Activated T-helper 1 cell treated with Interleukin-2 at 50 U/mL for 16 hours (primary cell): ENCODE measurements at places on chromosomes 11 and 22.

GRCh38 chr11:131073167-131073566 is 156.9 kb upstream of the SNX19 start:
- no peak for DNase-seq

DNA sequence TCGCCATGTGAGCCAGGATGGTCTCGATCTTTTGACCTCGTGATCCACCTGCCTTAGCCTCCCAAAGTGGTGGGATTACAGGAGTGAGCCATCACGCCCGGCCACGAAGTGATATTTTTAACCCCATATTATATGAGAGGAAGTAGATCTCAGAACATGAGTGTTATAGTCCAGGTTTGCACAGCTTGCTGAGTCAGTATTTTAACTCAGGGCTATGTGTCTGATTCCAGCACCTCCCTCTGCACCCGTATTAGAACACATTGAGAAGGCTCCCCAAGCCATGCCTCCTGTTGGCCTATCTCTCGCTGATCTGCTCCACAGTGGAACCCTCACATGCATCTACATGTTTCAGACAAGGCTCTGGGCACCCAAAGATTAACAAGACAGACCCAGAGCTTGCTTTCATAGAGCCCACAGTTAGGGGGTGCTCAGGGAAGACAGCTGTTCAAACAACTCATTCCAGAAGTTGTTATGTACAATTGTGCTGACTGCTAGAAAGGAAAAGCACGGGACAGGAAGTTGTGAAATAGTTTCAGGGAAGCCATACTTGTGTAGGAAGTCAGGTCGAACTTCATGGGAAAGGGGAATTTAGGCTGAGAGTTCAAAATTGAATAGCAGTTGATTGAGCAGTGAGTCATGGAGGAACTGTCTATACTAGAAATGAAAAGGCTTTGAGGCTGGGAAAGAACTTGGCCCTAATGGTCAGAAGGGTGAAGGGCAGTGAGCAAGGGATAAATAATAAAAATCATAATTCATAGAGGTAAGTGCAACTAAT is 49.3 kb upstream of the CLPB start:
- DNase-seq: no peak

DNA sequence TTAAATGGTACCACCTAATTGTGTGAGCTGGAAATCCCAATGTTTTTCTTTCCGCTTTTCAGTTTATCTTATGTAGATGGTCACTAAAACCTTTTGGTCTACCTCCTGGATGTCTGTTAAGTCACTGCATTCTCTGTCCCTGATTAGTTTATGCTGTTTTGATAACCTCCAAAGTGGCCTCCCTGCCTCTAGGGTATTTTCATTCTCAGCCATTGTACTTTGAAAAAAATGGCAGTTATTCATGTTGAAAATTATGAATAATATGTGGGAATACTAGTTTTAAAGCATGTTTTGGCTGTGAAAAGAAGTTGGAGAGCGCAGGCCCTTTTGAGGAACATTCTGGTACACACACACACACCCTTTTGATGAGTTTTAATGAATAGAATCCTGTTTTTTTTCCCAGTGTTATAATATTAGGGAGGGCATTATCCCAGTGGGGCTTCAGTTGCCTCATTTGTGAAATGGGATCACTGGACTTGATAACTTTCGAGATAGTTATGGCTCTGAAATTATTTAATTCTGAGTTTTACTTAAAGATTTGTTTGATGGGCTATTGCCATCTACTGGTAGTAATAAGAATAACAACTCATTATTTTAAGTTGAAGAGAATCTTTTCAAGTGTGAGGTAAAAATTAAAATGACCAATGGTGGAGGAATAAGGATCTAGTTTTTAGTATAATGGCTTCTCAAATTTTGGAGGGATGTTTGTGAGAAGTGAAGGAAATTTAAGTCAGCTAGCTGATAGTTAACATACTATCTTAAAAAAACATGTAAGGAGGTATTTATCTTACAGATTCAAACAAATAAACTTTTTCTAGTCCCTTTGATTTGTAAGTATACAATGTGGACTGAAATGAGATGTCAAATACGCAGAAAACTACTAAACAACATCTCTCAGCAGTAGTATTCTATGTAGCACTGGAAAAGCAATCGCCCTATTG is 3.9 kb downstream of the FDX1 start:
- DNase-seq: no peak

GRCh38 chr22:50081426-50082196 is 3.6 kb downstream of the MLC1 start:
- DNase-seq: no peak

GRCh38 chr11:17593466-17594245 is 46.6 kb downstream of the OTOG start:
- no peak for DNase-seq

DNA sequence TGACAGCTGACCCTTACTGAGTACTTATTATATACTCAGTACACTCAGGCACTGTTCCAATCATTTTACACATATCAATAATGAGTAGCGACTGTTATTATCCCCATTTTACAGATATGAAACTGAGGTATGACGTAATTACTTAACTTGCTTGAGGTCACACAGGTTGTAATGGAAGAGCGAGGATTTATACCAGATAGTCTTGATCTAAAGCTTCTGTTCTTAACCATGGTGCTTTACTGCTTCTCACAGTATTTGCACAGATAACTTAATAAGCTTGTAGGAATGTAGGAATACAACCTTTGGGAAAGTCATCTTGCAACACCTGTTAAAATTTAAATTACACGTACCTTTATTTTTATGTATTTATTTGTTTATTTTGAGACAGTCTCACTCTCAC is 31.7 kb upstream of the TMEM135 start:
- no peak for DNase-seq

DNA sequence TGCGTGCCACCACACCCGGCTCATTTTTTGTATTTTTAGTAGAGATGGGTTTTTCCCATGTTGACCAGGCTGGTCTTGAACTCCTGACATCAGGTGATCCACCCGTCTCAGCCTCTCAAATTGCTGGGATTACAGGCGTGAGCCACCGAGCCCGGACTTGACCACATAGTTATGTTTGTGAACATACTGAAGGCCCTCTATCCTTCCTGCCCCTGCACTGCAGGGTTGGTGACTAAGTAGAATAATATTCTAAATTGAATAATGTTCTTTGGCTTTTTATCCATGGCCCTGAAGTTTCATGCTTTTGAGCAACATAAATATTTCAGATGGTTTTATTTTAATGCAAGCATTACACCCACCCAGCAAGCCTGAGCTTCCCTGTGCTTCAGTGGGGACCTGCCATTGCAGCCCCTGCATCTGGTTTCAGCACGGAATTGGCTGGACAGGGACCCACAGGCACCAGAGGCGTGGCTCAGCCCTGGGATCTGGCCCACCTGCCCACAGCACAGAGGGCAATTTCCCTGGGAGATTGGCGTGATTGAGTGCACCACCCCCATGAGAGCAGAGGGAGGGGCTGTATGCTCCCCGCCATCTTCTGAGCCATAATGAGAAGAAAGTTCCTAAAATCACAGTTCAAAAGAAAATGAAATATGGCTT is 460.5 kb downstream of the BRD1 start:
- no peak for DNase-seq

- DNase-seq: no peak
These were observed 934 bp downstream of the HSD17B12 start for GRCh38 chr11:43681401-43681942.
